ENCODE measurements at places on chromosomes 11 and 22. TPM values are rescaled to one million over a fixed set of nuclear protein-coding genes. Genes with fewer than 3 reads are reported as not detected.

Gene SPDYC
- not detected for total RNA-seq

Gene OR2AT4
- 0.04 TPM for total RNA-seq

Gene TMEM138
- 70.3 TPM for total RNA-seq

Gene PVALB
- total RNA-seq, result not detected

DNA sequence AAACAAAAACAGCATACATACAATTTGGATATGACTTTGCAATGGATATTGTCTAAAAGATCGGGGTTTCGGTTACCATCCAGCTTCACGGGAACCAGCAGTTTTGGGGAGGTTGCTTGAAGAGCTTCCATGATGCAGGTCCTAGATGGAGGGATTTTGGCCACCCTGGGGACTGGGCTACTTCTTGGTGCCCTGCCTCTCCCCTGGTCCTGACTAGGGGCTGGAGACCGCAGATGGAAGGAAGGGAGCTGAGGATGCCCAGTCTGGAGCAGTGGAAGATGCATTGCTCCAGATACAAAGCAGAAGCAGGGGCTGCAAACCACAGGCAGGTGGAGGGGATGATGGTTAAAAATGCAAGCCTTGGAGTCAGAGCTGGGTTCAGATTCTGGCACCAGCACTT lies 13.5 kb downstream of the SOX10 start:
- no peaks in the 10 kb centered on the region for H3K4me1 ChIP-seq
- DNase-seq, result no peak
- H3K4me3 ChIP-seq, result no peak overlapping the region
- H3K27me3 ChIP-seq, result no peaks in the 10 kb centered on the region
- H3K36me3 ChIP-seq, result peaks cover 9% of the 10 kb centered on the region

DNA sequence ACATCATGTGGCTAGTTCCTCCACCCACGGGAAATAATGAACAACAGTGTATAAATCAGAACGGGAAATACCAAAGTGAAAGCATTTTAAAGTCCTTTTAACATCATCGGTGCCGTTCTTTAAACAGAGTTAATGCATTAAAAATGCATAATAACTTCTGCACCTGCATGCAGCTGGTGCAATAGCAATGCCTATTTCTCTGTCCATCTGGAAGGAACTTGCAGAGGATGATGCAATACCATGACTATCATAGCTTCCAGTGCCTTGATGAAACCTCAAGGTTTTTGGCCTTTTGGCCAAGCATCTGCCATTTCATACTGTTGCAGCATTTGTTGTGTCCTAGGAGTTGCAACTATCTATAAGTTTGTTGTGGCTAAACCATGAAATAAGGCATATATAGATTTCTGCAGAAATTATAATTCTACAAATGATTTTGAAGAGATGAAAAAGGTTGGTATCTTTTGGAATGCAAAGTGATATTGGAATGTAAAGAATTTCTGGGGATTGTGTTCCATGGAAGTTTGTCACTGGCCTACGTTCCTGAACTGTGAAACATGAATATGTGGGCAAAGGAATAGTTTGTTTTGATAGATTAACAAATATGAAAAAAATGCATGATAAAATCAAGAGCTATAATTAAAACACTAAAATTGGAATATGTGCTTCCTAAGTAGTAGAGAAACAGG lies 9.8 kb upstream of the EIF3F start:
- no peak for DNase-seq
- H3K36me3 ChIP-seq, result no peaks in the 10 kb centered on the region
- H3K4me1 ChIP-seq, result no peaks in the 10 kb centered on the region
- H3K27ac ChIP-seq, result no peak overlapping the region
- H3K4me3 ChIP-seq, result no peak overlapping the region

GRCh38 chr11:100681064-100681502 lies 6.0 kb upstream of the ARHGAP42 start:
- no peak overlapping the region for H3K27ac ChIP-seq
- peaks cover 7% of the 10 kb centered on the region for H3K4me1 ChIP-seq
- peak; percentile 80 for DNase-seq
- no peaks in the 10 kb centered on the region for H3K36me3 ChIP-seq
- H3K27me3 ChIP-seq, result no peaks in the 10 kb centered on the region

- H3K27me3 ChIP-seq, result no peaks in the 10 kb centered on the region
- H3K4me3 ChIP-seq, result no peak overlapping the region
- DNase-seq, result no peak
- no peaks in the 10 kb centered on the region for H3K4me1 ChIP-seq
- no peaks in the 10 kb centered on the region for H3K36me3 ChIP-seq
These were observed 84.0 kb upstream of the CTSC start for GRCh38 chr11:88421530-88421929.

- no peaks in the 10 kb centered on the region for H3K27me3 ChIP-seq
- peaks cover 10% of the 10 kb centered on the region for H3K4me1 ChIP-seq
- H3K27ac ChIP-seq, result no peak overlapping the region
- no peaks in the 10 kb centered on the region for H3K36me3 ChIP-seq
- H3K4me3 ChIP-seq, result no peak overlapping the region
- no peak for DNase-seq
These were observed 5.1 kb downstream of the MAPK8IP2 start for GRCh38 chr22:50605613-50606074.

DNA sequence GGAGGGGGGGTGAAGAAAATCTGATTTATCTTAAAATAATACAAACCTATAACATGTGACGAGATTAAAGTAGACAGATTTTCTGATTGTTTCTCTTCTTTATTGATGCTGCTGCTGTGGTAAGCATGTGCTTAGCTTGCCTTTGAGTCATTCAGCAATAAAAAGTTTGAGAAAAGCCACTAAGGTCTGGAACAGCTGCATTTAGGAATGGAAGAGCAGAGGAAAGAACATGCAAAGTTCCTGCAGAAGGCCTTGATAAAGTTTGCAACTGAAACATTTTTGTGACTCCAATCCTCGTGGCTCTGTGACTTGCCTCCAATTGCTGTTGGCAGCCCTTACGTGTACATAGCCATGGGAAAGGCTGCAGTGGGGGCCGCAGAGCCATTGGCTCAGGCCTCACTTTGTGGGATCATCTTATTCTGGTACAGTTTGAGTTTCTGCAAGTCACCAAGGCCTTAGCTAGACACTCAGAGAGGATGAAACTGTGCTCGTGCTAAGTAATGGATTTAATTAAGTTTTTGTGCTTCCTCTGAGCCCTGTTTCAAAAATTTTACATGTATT lies 370.2 kb downstream of the AASDHPPT start:
- no peak overlapping the region for H3K4me3 ChIP-seq
- DNase-seq, result no peak
- no peaks in the 10 kb centered on the region for H3K27me3 ChIP-seq

Measured in Karpas-422 (cell line).